ENCODE measurements at places on chromosomes 2 and 18. TPM values are rescaled to one million over a fixed set of nuclear protein-coding genes. Genes with fewer than 3 reads are reported as not detected.

DNA sequence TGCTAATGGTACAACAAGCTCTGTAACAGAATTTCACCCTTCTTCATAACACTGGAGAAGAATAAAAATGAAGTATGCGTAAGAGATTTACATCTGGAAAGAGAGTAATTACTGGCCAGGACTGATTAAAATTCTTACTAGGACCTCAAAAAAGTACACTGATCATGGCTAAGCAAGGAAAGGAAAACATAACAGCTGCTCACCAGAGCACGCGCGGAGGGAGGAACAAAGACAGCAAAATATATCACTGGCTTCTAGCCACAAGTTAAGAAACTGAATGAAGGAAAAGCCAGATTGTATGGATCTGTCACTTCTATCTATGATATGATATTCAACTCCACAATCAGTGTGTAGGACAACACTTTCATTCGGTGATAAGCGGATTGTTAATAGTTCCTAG lies 15.6 kb upstream of the CYTIP start:
- H3K27ac ChIP-seq: no peak overlapping the region
- H3K4me3 ChIP-seq: no peak overlapping the region
- no peak for DNase-seq
- H3K27me3 ChIP-seq: no peaks in the 10 kb centered on the region
- H3K36me3 ChIP-seq: no peaks in the 10 kb centered on the region
- no peaks in the 10 kb centered on the region for H3K4me1 ChIP-seq

GRCh38 chr2:112304298-112304941 lies 29.0 kb downstream of the ZC3H6 start:
- no peak for DNase-seq
- no peaks in the 10 kb centered on the region for H3K27me3 ChIP-seq
- H3K36me3 ChIP-seq: no peaks in the 10 kb centered on the region

DNA sequence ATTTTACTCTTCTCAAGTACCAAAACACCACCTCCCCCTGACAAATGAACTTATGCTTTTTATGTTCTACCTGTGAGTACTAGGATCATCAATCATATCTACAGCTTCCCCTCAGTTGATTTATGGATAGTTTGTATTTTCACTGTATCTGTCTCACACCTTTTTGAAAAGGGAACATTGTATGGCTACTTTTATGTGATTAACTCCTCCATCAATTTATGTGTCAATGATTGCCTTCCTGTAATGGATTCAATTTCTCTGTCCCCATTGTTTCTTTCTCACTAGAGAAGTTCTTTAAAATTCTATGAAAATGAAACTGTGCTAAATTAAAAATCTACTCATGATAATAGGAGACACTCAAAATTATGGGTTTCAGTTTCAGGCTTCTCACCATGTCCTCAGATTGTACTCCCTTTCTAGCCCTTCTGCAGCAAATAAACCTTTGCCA lies 935.0 kb downstream of the TRIB2 start:
- no peaks in the 10 kb centered on the region for H3K36me3 ChIP-seq
- H3K4me3 ChIP-seq: no peak overlapping the region
- no peak for DNase-seq
- no peaks in the 10 kb centered on the region for H3K27me3 ChIP-seq
- peaks cover 20% of the 10 kb centered on the region for H3K4me1 ChIP-seq

- H3K4me1 ChIP-seq: peaks cover 5% of the 10 kb centered on the region
- no peak for DNase-seq
- H3K27me3 ChIP-seq: no peaks in the 10 kb centered on the region
- no peak overlapping the region for H3K27ac ChIP-seq
- peaks cover 50% of the 10 kb centered on the region for H3K36me3 ChIP-seq
Measured at GRCh38 chr2:241228860-241229516, 40.5 kb downstream of the ANO7 start.

DNA sequence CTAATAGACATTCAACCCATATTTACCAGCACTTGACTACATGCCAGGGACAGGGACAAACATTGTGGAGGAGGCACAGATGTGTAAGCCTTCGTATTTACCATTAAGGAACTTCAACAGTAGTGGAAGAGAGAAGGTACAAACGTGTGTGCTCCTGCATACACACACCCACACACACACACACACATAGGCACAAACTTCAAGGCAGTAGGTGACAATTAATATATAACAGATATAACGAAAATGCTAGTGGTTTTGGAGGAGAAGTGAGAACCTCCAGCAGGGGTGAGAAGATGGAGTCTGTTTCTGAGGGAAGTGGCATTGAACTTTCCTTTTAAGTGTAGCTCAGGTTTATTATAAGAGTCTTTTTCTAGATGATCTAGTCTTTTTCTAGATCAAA lies 231.1 kb downstream of the SETBP1 start:
- no peak overlapping the region for H3K4me3 ChIP-seq
- H3K4me1 ChIP-seq: peaks cover 24% of the 10 kb centered on the region
- H3K27me3 ChIP-seq: no peaks in the 10 kb centered on the region
- H3K36me3 ChIP-seq: no peaks in the 10 kb centered on the region
- DNase-seq: no peak
- H3K27ac ChIP-seq: no peak overlapping the region

GRCh38 chr2:209471037-209471436 lies 47.2 kb downstream of the MAP2 start:
- peaks cover 42% of the 10 kb centered on the region for H3K4me1 ChIP-seq
- DNase-seq: no peak
- H3K27me3 ChIP-seq: no peaks in the 10 kb centered on the region
- H3K4me3 ChIP-seq: no peak overlapping the region
- H3K36me3 ChIP-seq: no peaks in the 10 kb centered on the region

DNA sequence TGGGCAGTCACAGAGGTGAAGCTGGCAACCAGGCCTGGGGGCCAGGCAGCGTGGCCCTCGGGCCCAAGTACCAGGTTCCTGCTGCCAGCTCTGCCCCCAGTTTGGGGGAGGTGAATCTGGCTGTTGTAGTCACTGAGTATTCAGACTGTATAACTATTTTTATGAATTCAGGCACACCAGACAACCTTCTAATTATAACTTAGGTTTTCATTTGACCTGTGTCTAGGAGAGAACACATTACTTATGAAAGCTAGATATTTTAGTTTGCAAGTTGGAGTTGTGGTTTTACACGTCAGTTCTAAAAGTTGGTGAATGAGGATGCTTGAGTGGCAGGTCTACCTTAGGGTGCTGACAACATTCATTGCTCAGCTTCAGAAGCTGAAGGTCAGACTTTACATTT lies 71.7 kb downstream of the LIMS1 start:
- H3K27me3 ChIP-seq: no peaks in the 10 kb centered on the region
- no peak overlapping the region for H3K4me3 ChIP-seq
- no peak for DNase-seq
- H3K36me3 ChIP-seq: no peaks in the 10 kb centered on the region
- H3K27ac ChIP-seq: no peak overlapping the region

GRCh38 chr2:176157499-176158185 lies 535 bp downstream of the HOXD3 start:
- H3K4me1 ChIP-seq: no peaks in the 10 kb centered on the region
- no peak for DNase-seq
- H3K27me3 ChIP-seq: peaks cover 95% of the 10 kb centered on the region
- no peak overlapping the region for H3K27ac ChIP-seq

DNA sequence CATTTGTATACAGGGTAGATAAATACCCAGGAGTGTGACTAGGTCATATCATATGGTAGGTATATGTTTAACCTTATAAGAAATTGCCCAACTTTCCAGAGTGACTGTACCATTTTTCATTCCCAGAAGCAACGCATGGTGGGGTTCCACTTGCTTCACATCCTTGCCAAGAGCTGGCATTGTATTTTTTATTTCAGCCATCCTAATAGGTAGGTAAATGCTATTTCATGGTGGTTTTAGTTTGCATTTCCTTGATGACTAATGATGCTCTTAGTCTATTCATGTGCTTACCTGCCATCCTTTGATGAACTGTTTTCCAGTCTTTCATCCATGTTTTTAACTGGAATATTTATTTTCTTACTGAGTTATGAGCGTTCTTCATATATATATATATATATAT lies 51.9 kb downstream of the MAP4K3 start:
- no peaks in the 10 kb centered on the region for H3K36me3 ChIP-seq
- H3K4me3 ChIP-seq: no peak overlapping the region

GRCh38 chr2:172106108-172106961 lies 3.6 kb upstream of the DLX2 start:
- H3K4me3 ChIP-seq: peak overlapping the region; percentile 4
- peaks cover 33% of the 10 kb centered on the region for H3K4me1 ChIP-seq
- H3K27ac ChIP-seq: no peak overlapping the region
- no peak for DNase-seq
- no peaks in the 10 kb centered on the region for H3K27me3 ChIP-seq

DNA sequence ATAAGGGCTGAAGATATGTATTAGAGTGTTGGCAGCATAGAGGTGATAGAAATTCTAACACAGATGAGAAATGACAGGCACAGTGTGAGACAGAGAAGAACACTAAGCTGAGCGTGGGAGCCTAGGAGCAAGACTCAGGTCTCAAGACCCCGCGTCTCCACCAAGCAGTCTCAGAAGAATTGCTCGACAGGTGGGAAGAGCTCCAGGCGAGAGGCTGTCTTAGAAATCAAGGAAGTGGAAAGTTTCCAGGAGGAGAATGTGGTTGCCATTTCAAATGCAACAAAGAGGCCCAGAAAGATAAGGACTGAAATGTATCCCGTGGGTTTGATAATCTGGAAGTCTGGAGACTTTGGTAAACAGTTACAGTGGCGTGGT lies 31.5 kb upstream of the CAB39 start:
- H3K36me3 ChIP-seq: no peaks in the 10 kb centered on the region
- DNase-seq: no peak
- H3K27me3 ChIP-seq: no peaks in the 10 kb centered on the region
- peak overlapping the region; percentile 92 for H3K27ac ChIP-seq

- H3K27ac ChIP-seq: no peak overlapping the region
- peaks cover 29% of the 10 kb centered on the region for H3K27me3 ChIP-seq
- no peak for DNase-seq
- no peak overlapping the region for H3K4me3 ChIP-seq
- no peaks in the 10 kb centered on the region for H3K4me1 ChIP-seq
Measured at GRCh38 chr18:57447154-57447621, 12.0 kb downstream of the ONECUT2 start.

GRCh38 chr2:41698678-41699422 lies 349.0 kb upstream of the PKDCC start:
- no peaks in the 10 kb centered on the region for H3K36me3 ChIP-seq
- H3K27ac ChIP-seq: no peak overlapping the region
- no peaks in the 10 kb centered on the region for H3K4me1 ChIP-seq
- no peak for DNase-seq

DNA sequence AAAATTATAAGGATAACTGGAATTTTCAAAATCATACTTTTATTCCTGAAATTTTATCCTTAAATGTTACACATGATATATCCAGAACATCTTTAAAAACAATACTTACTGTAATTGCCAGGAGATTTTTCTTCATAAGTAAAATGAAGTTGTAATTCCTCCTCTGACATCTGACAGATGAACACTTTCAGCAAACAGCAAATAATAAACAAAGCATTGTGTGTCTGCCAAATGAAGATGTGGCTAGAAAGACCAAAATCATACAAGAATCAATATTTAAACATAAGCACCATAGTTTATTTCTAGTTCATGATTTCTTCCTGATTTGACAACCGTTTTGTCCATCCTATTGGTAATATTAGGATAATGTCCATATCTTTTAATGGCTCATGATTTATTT lies 82.0 kb downstream of the DYM start:
- H3K4me3 ChIP-seq: no peak overlapping the region
- no peak for DNase-seq
- H3K4me1 ChIP-seq: no peaks in the 10 kb centered on the region
- no peaks in the 10 kb centered on the region for H3K36me3 ChIP-seq

- no peak overlapping the region for H3K27ac ChIP-seq
- peak; percentile 30 for DNase-seq
- peaks cover 9% of the 10 kb centered on the region for H3K4me1 ChIP-seq
- H3K27me3 ChIP-seq: no peaks in the 10 kb centered on the region
- H3K36me3 ChIP-seq: no peaks in the 10 kb centered on the region
Measured at GRCh38 chr2:153043385-153043784, 325.0 kb downstream of the ARL6IP6 start.

- H3K36me3 ChIP-seq: peaks cover 3% of the 10 kb centered on the region
- no peaks in the 10 kb centered on the region for H3K27me3 ChIP-seq
- peak; percentile 62 for DNase-seq
- peaks cover 26% of the 10 kb centered on the region for H3K4me1 ChIP-seq
Measured at GRCh38 chr2:101900375-101900774, 91.4 kb upstream of the IL1R2 start.

- H3K4me1 ChIP-seq: peaks cover 3% of the 10 kb centered on the region
- no peaks in the 10 kb centered on the region for H3K36me3 ChIP-seq
- H3K27me3 ChIP-seq: no peaks in the 10 kb centered on the region
- no peak overlapping the region for H3K4me3 ChIP-seq
- DNase-seq: no peak
- H3K27ac ChIP-seq: no peak overlapping the region
Measured at GRCh38 chr18:63192126-63192884, 127.3 kb downstream of the BCL2 start.

GRCh38 chr2:44840503-44840850 lies 101.0 kb upstream of the SIX3 start:
- H3K4me1 ChIP-seq: no peaks in the 10 kb centered on the region
- H3K27ac ChIP-seq: no peak overlapping the region
- H3K4me3 ChIP-seq: no peak overlapping the region
- DNase-seq: no peak
- H3K27me3 ChIP-seq: peaks cover 6% of the 10 kb centered on the region
- H3K36me3 ChIP-seq: no peaks in the 10 kb centered on the region

- H3K4me3 ChIP-seq: no peak overlapping the region
- no peak for DNase-seq
- no peaks in the 10 kb centered on the region for H3K36me3 ChIP-seq
- H3K27ac ChIP-seq: no peak overlapping the region
- peaks cover 13% of the 10 kb centered on the region for H3K4me1 ChIP-seq
- no peaks in the 10 kb centered on the region for H3K27me3 ChIP-seq
Measured at GRCh38 chr2:36338124-36338826, 17.3 kb upstream of the CRIM1 start.

GRCh38 chr2:139000131-139000785 lies 220.1 kb upstream of the NXPH2 start:
- H3K36me3 ChIP-seq: no peaks in the 10 kb centered on the region
- no peak overlapping the region for H3K4me3 ChIP-seq
- no peak overlapping the region for H3K27ac ChIP-seq
- no peaks in the 10 kb centered on the region for H3K27me3 ChIP-seq
- no peak for DNase-seq

GRCh38 chr2:117983040-117983439 lies 30.8 kb downstream of the CCDC93 start:
- peaks cover 5% of the 10 kb centered on the region for H3K36me3 ChIP-seq
- DNase-seq: no peak
- H3K27ac ChIP-seq: no peak overlapping the region
- peaks cover 20% of the 10 kb centered on the region for H3K4me1 ChIP-seq
- no peaks in the 10 kb centered on the region for H3K27me3 ChIP-seq

The SLC23A3 gene
- 2.4 TPM for polyA plus RNA-seq

The CRACDL gene
- 1.6 TPM for polyA plus RNA-seq

The SCYGR4 gene
- not detected for polyA plus RNA-seq

The PECR gene
- polyA plus RNA-seq: 7.3 TPM

The COL4A4 gene
- 0.03 TPM for polyA plus RNA-seq

The COPS9 gene
- polyA plus RNA-seq: 238 TPM

The COLEC12 gene
- not detected for polyA plus RNA-seq

The EMX1 gene
- polyA plus RNA-seq: not detected
